ENCODE measurements at places on chromosomes 2 and 18. TPM values are rescaled to one million over a fixed set of nuclear protein-coding genes. Genes with fewer than 3 reads are reported as not detected.

The TNS1 gene
- 20.0 TPM for total RNA-seq

The SLC9A4 gene
- 0.07 TPM for total RNA-seq

The CCDC102B gene
- total RNA-seq: not detected

The MEIS1 gene
- total RNA-seq: 4.3 TPM

The COL6A3 gene
- 7.2 TPM for total RNA-seq

The LYG2 gene
- not detected for total RNA-seq

The ITPRID2 gene
- 145 TPM for total RNA-seq

The MPP4 gene
- total RNA-seq: 0.16 TPM

The BCL2 gene
- total RNA-seq: 0.83 TPM

The GALNT14 gene
- total RNA-seq: 12.7 TPM

The TANK gene
- 61.8 TPM for total RNA-seq

The TEX44 gene
- total RNA-seq: not detected

The FOXI3 gene
- total RNA-seq: 1.5 TPM

The INPP5D gene
- total RNA-seq: 135 TPM

The CRYGC gene
- 0.52 TPM for total RNA-seq

The LONRF2 gene
- total RNA-seq: 0.02 TPM

The MOGAT1 gene
- not detected for total RNA-seq

The REEP1 gene
- under 0.01 TPM for total RNA-seq

The ITGA4 gene
- total RNA-seq: 59.7 TPM

The ANTXR1 gene
- 41.3 TPM for total RNA-seq

The ABCG5 gene
- total RNA-seq: not detected

The SRSF7 gene
- 177 TPM for total RNA-seq

The TEKT4 gene
- 0.26 TPM for total RNA-seq

The IL1B gene
- total RNA-seq: 5.0 TPM

The SAG gene
- total RNA-seq: not detected

The PCARE gene
- not detected for total RNA-seq

The DSG4 gene
- total RNA-seq: under 0.01 TPM

The DCC gene
- not detected for total RNA-seq

The ANAPC1 gene
- 65.3 TPM for total RNA-seq

The DSEL gene
- 6.0 TPM for total RNA-seq

The MRPS5 gene
- total RNA-seq: 46.8 TPM

The LYG1 gene
- 0.31 TPM for total RNA-seq

The DHRS9 gene
- not detected for total RNA-seq

The MAP4K3 gene
- total RNA-seq: 43.3 TPM

The ST8SIA5 gene
- total RNA-seq: not detected

The GPR39 gene
- total RNA-seq: 5.7 TPM
